ENCODE measurements at places on chromosomes 5 and 9. TPM values are rescaled to one million over a fixed set of nuclear protein-coding genes. Genes with fewer than 3 reads are reported as not detected.

DNA sequence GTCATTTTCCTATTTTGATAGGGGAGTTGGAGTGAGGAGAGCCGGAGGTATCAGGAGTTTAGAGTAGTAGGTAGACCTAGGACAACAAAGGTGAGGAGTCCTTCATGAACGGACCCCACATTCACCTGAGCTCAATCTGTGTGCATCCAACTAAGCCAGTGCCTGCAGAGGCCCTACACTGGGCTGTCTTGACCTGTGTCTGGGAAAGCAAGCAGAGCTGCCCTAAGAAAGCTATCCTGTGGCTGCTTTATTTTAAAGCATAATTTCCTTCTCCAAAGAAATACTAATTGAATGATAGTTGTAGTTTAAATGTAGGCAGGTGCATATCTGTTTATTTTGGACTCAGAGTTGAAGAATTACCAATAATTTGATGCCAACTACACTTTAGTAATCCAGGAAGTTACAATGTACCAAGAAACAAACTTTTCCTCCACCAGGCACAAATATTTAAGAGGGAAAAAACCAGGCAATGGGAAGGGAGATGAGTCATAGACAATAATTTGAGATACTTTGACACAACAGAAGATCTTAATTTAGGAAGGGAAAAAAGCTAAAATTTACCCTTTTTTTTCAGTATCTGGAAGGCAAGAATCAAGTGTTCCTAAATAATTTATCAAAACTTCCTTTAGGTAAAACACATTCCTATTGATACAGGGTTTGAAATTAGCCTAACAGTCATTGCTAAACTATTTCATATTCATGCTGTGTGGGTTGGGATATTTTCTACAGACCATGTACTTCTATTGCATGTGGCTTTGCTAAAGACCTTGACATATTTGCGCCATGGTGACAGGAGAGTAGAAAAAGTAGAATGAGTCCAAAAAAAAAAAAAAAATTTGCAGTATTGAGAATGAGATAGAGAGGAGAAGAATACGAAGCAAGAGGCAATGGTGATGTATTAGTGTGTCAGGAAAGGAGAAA lies 376.6 kb upstream of the TUSC1 start:
- no peak for DNase-seq

DNA sequence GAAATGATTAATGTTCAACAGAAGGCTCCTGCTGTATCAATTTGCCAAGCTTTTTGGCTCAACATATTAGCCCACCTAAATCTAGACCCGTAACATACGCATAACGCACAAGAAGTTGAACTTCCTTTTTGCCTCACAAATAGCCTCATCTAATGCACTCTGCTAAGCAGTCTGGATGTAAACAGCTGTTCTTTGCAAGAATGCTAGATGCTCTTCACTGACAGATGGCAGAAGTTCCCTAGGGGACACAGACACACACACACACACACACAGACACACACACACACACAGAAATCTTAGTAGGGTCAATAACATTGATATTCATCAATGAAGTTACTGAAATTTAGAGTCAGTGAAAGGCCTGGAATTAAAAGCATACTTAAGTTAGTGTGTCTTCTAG lies 13.2 kb upstream of the PCA3 start:
- DNase-seq = no peak

GRCh38 chr5:156375895-156376495 lies 49.0 kb downstream of the SGCD start:
- DNase-seq = no peak

GRCh38 chr5:103472830-103473229 lies 89.8 kb downstream of the NUDT12 start:
- DNase-seq = no peak

DNA sequence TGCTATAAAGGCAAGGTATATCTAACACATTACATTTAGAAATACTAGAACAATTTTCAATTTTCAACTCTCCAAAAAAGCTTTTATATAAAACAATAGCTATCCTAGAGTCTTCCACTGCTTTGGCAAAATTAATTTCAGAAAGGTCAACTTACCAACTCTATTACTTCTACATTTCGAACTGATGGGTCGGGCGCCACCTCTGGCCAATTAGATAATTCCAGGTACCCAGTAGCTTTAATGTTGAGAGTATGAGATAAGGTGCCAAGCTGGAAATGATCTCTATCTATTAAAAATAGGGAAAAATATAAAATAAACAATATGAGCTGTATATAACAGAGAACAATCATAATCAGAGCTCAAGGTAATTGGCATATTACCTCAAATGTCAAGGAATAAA lies 166.6 kb downstream of the AP3B1 start:
- DNase-seq = no peak

DNA sequence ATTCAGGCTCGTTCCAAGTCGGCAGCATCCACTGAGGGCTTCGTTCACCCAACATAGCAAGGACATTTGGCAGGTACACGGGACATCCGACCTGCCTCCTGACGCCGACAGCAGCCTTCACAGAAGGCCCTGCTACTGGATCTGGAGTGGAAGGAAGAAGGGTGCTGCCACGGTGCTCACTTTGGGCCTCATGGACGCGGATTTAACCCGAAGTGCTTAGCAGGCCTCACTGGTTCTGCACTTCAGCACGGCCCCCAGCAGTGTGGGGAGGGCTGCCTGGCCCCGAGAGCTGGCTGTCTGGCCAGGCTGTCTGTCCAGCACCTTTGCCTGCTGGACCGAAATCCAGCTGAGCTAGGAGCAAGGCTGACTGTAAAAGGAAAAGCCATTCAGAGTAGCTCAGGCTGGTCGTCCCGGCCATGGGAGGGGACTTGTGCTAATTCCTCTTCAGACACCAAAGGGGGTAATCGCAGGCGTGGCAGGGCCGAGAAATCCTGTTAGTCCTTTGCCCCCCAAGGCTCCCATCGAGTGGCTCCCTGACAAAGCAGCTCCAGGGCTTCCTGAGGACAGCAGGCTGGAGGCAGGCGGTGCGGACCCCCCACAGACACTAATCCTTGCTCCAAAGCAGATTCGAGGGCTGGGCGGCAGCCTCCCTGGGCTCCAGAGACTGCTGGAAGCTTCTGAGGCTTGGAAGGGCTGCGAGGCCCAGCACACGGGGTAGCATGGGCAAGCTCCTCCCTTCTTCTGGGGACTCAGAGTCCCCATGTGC lies 11.1 kb upstream of the RXRA start:
- DNase-seq = peak; percentile 24

The ZNF608 gene
- total RNA-seq = 16.2 TPM

The GMCL2 gene
- total RNA-seq = not detected

DNA sequence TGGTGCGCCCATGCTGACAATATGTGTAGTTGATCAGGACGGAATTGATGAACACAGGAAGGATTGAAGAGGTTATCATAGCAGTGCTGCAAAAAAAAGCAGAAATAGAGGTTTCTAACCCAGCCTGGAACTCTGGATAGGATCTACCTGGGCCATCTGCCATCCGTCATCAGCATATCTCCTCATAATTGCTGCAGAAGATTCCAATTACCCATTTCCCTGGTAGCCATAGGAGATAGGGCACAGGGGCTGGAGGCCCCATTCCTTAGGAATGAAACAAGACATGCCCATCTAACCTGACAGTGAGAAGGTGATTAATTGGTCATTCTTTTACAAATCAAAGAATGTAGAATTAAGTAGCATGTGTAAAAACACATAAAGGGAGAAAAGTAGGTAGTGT lies 60.3 kb upstream of the TRIM32 start:
- no peak for DNase-seq

Data from left colon (tissue), 2 donors.